ENCODE measurements at places on chromosomes 11 and 22.

DNA sequence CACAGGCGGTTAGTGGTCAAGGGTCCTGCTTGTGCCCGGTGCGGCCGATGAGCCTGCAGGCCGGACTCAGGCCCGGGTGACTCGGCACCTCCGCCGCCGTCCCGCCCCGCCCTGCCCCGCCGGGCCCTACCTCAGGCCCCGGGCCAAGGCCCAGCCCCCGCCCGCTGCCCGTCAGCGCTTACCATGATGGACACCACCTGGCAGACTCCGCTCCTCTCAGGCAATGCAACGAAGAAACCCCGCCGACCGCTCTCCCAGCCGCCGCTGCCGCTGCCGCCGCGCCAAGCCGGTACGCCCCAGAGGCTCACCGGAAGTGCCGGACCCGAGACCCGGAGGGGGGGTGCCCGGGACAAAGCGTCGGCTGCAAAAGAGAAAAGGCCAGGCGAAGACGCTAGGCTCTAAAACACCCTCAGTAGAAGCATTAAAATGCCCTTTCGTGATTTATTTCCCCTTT lies at the start of gene UFD1:
Gene UFD1, minus strand, starts transcription at position 293 of the 454 bp plus-strand sequence. Its CDS starts 108 bp downstream, at position 185.
- DNase-seq: no peak

GRCh38 chr11:92692826-92693546 lies 276.5 kb upstream of the MTNR1B start:
- no peak for DNase-seq

GRCh38 chr11:69958308-69958707 lies 119.8 kb upstream of the ANO1 start:
- no peak for DNase-seq

GRCh38 chr11:70225681-70226177 lies 22.6 kb downstream of the FADD start:
- no peak for DNase-seq

- no peak for DNase-seq
Observed at GRCh38 chr11:131546218-131546895, 175.9 kb downstream of the NTM start.

DNA sequence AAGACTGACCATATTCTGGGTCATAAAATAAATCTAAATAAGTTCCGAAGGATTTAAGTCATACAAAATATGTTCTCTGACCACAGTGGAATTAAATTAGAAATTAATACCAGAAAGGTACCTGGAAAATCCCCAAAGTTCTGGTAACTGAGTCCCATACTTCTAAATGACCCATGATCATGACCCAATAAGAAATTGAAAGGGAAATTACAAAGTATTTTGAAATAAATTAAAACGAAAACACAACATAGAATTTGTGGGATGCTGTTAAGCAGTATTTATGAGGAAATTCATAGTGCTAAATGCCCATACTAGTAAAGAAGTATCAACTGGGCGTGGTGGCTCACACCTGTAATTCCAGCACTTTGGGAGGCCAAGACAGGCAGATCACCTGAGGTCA lies 23.4 kb upstream of the IL10RA start:
- no peak for DNase-seq

DNA sequence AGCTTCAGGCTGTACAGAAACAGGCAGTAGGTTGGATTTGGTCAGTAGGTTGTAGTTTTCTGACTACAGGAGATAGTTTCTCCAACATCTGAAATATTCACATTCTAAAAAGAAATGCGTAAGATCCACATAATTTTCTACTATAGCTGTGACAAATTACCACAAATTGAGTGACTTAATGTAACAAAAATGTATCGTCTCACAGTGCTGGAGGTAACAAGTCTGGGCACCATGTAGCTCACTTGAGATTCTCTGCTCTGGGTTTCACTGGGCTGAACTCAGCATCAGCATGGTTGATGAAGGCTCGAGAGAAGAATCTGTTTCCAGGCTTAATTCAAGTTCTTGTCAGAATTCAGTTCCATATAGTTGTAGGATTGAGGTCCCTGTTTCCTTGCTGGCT lies 350.9 kb upstream of the CCDC179 start:
- DNase-seq: no peak

DNA sequence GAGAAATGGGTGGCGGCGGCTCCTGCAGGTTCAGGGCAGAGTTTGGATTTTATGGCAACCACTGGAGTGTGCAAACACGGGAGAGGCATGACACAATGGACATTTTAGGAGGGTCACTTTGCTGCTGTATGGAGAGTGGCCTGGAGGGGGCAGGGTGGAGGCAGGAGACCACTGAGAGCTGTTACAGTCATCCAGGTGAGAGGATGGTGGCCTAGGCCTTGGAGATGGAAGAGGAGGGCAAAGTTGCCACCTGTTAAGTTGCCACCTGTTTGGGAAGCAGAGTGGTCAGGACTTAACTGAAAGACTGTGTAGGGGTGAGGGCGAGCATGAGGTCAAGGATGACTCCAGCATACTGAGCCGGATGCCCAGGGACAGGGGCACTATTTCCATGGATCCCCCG lies 2.3 kb upstream of the RAD9A start:
- DNase-seq: no peak

- DNase-seq: no peak
Observed at GRCh38 chr22:21938906-21939305, 13.7 kb downstream of the PPM1F start.

DNA sequence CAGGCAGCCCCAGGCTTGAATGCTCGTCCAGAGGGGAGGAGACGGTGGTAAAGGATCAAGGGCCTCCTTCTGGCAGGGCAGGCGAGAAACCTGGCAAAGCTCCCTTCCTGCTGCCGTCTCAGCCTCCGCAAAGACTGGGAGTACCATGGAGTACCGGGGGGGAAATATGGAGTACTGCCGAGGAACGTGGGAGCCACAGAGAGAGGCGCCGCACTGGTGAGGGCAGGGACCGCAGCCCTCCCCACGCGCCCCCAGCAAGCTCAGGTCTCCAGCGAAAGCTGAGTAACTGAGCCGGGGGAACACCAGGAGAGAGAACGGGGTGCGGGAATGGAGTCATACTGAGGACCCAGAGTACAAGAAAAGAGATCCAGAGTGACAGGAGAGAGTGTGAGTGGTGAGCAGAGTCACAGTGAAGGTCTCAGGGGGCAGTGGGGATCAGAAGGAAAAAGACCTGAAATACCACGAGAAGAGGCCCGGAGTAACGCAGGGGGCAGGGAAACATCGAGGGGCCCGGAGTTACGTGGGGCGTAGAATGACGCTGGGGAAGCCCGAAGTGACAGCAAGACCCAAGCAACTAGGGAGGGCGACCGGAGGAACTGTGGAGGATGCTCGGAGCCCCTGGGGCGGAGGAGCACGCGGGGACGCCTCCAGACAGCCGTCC lies 740 bp downstream of the EML3 start:
- no peak for DNase-seq

DNA sequence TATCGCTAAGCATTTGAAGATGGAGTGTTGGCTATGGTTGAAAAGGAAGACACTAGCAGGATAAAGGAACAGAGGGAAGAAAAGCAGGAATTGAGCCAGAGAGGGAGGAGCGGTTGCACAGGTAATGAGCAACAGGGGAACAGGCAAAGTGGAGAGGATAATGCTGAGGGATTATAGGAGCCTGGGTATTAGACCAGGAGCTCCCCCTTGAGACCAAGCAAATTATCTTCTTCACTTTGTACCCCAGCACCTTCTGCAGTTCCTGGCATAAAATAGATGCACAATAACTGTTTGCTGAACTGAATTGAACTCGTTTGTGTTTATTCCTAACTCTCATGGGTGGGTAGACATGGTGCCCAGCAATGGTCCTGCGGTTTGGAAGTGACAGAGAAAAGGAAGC lies 54.6 kb upstream of the OR5P2 start:
- no peak for DNase-seq

DNA sequence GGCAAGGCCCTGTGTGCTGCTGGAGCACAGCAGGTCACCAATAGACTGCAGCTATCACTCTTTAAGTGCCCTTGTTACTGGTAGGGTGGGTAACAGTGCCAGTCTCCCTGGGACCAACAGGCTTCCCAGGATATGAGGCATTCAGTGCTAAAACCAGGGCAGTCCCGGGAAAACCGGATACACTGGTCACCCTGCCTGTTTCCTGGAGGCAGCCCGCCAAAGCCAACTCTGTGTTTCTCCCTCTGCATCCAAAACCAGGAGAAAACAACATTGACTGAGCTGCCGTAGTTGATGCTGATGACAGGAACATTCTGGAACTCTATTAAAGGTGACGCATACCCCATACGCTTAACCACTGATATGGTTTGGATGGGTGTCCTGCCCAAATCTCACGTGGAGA lies 149.1 kb downstream of the SHANK2 start:
- DNase-seq: no peak

- DNase-seq: peak; percentile 91
Observed at GRCh38 chr11:10387206-10388083, 67.6 kb upstream of the AMPD3 start.

GRCh38 chr11:2401436-2401984 lies 960 bp downstream of the TSSC4 start:
- no peak for DNase-seq

- DNase-seq: no peak
Observed at GRCh38 chr11:7632211-7632610, 41.1 kb downstream of the CYB5R2 start.

GRCh38 chr11:12237381-12237784 lies 127.0 kb downstream of the MICAL2 start:
- no peak for DNase-seq

GRCh38 chr22:48938741-48939140 lies 888.9 kb downstream of the BRD1 start:
- no peak for DNase-seq

GRCh38 chr11:82034527-82034926 lies 699.1 kb downstream of the FAM181B start:
- no peak for DNase-seq

GRCh38 chr11:832529-833113 lies at the start of gene CD151:
Gene CD151, plus strand, starts transcription at chr11:832952. Its CDS starts 3,118 bp downstream, at chr11:836070.
- DNase-seq: no peak

- DNase-seq: no peak
Observed at GRCh38 chr11:120010775-120011174, 127.1 kb downstream of the TRIM29 start.

GRCh38 chr11:6862961-6863360 lies at the start of gene OR10A2:
Gene OR10A2, plus strand, starts transcription at chr11:6863057. Its CDS starts 6,698 bp downstream, at chr11:6869755.
- DNase-seq: no peak

DNA sequence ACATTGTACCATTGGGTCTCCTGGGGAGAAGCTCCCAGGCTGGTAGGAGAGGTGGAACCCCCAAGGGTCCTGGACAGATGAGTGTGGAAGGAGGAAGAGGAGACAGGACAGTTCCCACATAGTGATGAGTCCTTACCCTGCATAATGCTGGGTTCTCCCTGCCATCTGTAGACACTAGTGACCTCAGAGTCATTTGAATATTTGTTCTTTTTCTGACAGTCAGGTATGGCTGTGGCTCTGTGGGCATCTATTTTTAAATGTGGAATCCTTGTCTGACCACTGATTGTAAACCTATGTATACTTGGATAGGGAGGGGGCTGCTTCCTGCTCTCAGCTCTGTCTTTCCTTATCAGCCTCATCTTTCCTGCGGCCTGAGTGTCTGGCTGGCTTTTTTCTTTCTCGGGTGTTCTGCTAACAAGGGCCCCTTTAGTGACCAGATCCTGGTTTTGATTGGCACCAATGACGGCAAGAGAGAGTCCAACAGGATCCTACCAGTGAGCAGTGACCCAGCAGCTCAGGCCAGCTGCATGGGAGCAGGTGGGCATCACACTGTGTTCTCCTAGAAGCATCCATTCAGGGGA lies 2.6 kb upstream of the SLC5A1 start:
- no peak for DNase-seq

DNA sequence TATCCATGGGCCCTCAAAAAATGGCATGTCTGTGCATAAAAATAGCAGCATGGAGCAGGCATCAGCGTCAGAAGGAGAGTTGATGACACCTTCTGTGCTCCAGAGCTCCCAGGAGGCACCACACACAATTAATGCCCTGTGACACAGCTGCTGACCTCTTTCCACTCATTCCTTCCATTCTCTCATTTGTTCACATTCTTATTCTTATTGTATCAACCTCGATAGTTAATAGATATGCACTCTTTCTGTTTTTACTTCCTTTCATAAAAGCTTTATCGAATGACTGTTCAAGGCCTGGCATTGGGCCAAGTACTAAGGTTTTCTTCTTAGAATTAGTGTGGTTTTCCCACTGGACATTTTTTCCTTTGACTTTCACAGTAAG lies 266.0 kb upstream of the MTNR1B start:
- DNase-seq: no peak

- DNase-seq: no peak
Observed at GRCh38 chr11:57805780-57806179, 44.2 kb downstream of the CTNND1 start.

GRCh38 chr11:14905104-14906033 lies 13.3 kb upstream of the CYP2R1 start:
- no peak for DNase-seq

DNA sequence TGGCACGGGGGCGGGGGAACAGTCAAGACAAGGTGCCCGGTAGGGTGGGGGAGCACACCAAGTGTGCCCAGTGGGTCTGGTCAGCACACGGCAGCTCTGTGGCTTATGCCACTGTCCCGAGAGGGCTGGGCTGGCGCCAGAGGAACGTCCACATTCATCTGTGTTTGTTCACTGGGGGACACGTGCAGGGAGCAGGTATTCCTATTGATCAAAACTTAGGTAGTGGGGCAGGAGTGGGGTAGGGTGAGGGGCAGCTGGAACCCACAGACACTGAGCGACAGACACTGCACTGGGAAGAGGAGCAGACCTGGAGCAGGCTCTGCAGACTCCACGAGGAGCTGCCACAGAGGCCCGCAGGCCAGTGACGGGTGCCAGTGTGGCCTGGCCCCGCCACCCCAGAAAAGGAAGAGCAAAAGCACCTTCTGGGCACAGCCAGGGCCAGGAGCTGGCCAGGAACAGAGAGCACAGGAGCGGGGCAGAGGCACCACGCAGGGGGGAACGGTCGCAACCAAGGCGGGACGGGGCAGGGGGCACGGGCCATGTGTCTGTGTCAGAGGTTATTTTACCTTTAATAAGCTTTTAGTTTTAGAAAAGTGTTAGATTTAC lies 2.1 kb upstream of the MOB2 start:
- no peak for DNase-seq

GRCh38 chr22:46416891-46417580 lies 81.5 kb downstream of the TRMU start:
- DNase-seq: no peak

GRCh38 chr11:62573006-62573591 lies 592 bp downstream of the EEF1G start:
- no peak for DNase-seq

DNA sequence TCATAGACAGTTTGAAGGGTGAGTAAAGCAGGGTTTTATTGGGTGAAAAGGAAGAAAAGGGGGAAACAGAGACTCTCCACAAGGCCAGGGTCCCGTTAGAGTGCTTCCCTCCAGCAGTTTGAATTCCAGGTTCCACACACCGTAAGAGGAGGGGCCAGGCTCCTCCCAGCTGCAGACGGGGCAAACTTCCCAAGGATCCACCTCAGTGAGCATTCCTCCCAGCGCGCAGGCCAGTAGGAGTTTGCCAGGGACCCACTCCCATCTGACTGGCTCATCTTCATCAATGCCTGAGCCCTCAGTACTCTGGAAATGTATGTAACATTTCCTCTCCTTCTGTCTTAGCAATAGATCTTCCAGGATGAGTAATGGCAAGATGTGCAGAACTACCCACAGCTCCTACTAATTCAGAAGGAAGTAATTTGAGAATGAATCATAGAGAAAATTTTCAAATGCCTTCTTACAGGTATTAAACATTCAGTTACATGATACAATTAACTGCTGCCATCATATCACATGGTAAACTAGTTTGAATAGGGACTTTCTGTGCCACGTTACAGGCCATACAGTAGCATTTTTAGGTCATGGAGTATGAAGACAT lies 34.0 kb upstream of the TRPC6 start:
- DNase-seq: no peak
